ENCODE measurements at places on chromosomes 5 and 9. TPM values are rescaled to one million over a fixed set of nuclear protein-coding genes. Genes with fewer than 3 reads are reported as not detected.

DNA sequence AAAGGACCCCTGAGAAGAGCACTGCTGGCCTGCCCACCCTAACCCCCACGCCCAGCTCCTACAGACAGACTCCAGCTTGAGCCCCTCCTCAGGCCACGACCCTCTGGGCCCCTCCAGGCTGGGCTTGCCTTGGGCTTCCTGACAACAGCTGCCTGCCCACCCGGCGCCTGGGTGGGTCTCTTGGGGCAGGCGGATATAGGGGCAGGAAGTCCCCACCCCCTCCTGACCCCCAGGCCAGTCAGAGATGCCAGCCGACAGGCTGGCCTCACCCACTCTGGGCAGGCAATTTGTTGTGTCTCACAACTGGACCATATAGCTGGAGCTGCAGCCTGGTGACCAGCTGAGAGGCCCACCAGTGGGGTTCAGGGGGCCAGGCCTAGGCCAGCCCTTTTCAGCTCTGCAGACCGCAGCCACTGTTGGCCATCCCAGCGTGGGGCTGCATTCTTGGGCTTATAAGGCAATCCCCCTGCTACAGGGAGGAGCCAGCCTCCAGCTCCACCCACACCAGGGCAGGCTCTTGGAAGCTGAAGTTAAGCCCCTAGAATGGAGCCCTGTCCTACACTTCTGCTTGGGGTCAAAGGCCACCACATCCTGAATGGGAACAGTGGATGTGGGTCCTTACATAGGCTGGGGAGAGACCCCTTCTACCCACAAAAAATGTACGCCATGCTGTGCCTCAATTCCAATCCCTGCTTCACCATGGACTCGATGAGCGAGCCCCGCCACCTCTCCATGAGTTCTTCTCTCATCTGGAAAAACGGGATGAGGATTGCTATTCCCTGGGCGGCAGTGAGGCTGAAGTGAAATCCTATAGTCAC lies 2.0 kb downstream of the PDLIM7 start:
- no peak for DNase-seq

GRCh38 chr9:74951725-74952151 lies 974 bp downstream of the C9orf40 start:
- peak; percentile 52 for DNase-seq

GRCh38 chr5:33719769-33720168 lies 172.0 kb downstream of the ADAMTS12 start:
- no peak for DNase-seq

GRCh38 chr5:53969176-53969730 lies 341.1 kb downstream of the ARL15 start:
- no peak for DNase-seq

- DNase-seq: no peak
Measured at GRCh38 chr5:89080467-89081116, 197.6 kb upstream of the MEF2C start.

DNA sequence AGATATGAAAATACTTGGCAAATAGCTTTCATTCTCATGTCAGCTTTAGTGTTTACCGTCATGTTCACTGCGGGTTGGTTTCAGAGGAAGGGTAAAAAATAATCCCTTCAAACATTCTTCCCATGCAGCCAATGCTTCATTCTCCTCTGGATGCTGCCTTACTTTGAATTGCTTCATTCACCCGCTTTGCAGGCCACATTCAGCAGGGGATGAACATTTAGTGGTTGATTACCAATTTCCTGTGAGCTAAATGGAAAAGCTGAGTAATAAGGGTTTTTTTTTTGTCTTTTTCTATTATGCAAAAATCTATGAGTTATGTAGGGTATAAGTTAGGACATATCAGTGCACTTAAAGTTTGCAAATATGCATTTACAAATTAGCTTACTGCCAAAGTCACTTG lies 96.3 kb upstream of the MEF2C start:
- no peak for DNase-seq

DNA sequence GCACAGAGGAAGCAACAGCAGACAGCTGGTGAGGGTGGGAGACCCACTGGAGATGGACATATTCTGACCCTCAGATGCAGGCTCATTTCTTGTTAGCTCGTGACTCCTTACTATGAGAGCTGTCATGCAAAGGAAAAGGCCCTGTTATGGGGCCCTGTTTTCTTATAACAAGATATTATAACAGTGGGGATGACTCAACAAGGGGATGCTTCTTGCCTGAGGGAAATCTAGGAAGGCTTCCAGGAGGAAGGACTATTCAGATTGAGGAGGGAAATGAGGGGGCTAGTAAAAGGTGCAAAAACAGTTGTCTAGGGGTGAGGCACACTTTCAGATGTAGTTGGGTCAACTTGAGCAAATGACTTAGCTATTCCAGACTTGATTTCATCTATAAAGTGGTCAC lies 83.0 kb downstream of the DAB2IP start:
- no peak for DNase-seq

- no peak for DNase-seq
Measured at GRCh38 chr9:113592876-113593575, 129.5 kb downstream of the RGS3 start.

DNA sequence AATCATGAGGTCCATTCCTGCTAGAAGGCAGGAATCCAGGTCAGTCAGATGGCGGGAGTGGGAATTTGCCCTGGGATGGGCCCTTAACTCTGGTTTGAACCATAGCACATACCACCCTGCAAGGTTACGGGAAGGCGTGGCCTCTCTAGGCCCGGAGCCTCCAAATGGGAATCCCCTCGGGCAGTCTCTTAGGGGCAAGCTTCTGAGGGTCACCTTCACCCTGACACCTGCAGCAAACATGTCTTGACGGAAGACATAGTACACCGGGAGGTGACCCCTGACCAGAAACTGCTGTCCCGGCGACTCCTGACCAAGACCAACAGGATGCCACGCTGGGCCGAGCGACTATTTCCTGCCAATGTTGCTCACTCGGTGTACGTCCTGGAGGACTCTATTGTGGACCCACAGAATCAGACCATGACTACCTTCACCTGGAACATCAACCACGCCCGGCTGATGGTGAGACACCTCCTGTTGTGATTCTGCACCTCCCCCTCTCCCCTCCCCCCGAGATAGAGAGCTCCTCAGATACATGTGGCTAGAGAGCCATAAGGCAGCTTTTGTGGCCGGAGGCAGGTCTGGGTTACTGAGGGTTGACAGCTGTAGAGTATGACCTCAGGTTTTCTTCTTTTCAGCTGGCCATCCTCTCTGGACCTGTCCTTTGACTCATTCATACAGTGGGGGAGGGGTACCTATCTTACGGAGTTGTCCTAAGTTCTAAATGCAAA lies 957 bp downstream of the PRELID1 start:
- no peak for DNase-seq

DNA sequence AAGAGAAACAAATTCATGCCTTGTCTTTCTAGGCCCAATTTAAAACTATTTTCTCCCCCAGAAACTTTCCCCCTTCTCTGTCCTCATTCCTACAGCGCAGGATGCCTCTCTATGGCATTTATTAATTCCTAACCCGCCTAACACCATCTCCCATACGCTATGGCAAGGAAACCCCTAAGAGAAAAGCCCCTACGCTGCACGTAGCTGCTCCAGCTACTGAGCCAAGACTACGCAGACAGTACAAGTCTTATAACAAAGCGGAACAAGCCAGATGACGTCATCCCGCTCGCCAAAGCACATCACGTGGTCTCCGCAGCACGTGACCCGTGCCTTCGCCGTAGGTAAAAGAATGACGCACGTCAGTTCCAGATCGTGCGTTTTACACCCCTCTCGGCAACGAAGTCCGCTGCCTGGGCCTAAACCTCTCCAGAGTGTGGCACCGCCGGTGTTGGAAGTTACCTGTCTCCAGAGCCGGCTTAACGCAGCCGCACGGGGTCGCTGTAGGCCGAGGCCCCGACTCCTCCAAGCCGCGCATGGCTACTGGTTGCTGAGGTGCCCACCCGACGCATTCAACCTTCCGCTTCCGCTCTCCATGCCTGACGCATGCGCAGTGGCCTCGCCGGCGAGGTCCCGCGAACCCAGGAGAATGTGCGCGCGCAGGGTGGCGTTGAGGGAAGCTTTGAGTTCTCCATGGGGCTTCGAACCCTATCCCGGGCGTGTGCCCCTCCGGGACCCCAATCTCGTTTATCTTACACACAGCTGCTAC lies at the start of gene TRMO:
TRMO (minus strand) TSS at position 542 of the 766 bp plus-strand sequence; CDS start at position 535, 7 bp downstream.
- peak; percentile 99 for DNase-seq

DNA sequence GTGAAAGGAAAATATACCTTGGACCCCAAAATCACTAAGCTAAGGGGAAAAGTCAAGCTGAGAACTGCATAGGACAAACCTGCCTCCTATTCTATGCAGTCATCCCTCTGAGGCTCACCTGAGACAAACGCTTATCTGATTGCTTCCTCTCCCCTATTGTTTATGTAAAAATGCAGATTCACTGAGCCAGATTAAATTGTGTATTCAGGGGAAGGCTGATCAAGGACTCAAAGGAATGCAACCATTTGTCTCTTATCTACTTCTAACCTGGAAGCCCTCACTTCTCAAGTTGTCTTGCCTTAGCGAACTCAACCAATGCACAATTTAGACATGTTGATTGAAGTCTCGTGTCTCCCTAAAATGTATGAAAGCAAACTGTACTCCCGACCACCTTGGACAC lies 13.3 kb downstream of the SPARC start:
- no peak for DNase-seq

DNA sequence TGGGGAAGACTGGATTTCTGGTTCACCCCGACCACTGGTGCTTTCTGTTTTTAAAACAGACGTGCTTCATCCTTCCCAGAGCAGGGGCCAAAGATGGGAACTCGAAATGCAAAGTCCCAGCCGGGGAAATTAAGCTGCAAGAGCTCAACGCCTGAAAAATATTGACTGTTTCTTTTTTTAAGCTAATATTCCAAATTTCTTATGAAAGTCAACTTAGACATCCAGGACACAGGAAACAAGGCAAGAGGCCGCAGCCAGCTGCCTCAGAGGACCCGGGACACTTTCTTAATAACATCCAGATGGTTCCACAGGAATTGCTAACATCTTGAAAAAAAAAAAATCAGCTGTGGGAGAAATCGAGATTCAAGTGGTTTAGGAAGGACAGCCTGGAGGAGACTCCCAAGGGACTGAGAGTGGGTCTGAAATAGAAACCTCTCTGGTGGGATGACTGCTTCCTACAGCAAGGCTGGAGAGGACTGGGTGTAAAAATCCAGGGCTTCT lies 144.9 kb downstream of the FGF1 start:
- peak; percentile 76 for DNase-seq

The TOR4A gene
- polyA plus RNA-seq: 7.9 TPM

The SPATA31D4 gene
- polyA plus RNA-seq: not detected

The TAL2 gene
- polyA plus RNA-seq: 18.6 TPM

The CCL27 gene
- 0.67 TPM for polyA plus RNA-seq

The ARHGEF37 gene
- polyA plus RNA-seq: 5.0 TPM

The FSTL4 gene
- polyA plus RNA-seq: 5.2 TPM

Measured in hindlimb muscle (tissue), 1 donor.